ENCODE measurements at places on chromosomes 3 and 15.

GRCh38 chr3:77025471-77025870, 14.4 kb upstream of the ROBO2 start:
- DNase-seq = no peak

DNA sequence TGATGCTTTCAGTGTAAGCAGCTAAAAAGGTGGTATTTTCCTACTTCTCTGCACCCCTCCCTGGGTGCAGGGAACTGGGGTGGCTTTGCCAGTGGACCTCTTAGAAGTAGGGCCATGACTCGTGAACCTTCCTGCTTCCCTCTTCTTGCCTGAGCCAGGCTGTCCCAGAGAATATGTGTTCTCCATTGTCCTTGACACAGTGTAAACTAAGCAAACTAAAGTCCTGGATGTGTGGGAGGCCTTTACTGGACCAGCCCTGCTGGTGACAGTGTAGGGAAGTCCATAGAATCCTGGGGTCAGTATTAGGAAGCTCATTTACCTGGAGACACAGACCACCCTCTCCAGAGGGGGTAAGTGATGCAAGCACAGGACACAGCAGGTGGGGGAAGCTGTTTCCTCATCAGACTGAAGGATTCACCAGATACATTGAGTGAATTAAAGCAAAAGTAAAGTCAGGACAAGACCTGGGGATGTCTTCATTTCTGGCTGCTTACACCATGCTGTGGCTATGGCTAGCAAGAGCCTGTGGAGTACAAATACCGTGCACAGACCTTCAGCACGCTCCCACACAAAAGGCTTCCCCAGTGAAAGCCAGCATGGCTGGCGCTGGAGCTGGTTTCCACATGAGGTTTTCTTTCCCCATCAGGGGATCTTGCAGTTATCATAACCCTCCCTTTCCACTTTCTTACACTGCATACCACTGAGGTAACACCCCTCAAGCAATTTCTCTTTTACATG, 64.8 kb upstream of the LPP start:
- DNase-seq = no peak

DNA sequence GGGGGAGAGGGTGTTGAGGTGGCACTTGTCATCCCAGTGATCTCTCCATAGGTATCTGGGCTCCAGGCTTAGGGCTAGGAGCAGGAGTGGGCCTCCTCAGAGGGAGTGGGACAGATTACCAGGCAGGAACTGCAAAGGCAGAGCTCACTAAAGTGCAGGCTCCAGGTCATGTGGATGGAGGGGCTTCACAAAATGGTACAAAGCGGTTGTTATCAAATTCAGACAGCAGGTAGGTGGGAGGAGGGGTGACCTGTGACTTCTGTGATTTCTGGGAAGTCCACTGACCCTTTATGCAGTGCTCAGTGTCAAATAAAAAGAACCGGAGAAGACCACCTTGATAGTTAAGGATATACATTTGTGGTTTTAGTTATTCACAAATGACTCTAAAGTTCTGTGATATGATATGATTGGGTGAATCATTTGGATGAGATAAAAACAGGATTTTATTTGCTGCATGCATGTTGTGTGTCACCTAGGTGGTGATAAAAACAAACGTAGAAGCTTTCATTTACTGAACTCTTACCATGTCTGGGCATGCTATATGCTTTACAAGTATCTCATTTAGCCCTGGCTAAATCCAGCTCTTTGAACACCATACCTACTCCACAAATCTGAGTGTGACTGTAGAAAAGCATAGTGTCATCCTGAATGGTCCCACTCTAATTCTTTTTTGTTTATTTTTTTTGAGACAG, 20.2 kb downstream of the ST6GAL1 start:
- no peak for DNase-seq

DNA sequence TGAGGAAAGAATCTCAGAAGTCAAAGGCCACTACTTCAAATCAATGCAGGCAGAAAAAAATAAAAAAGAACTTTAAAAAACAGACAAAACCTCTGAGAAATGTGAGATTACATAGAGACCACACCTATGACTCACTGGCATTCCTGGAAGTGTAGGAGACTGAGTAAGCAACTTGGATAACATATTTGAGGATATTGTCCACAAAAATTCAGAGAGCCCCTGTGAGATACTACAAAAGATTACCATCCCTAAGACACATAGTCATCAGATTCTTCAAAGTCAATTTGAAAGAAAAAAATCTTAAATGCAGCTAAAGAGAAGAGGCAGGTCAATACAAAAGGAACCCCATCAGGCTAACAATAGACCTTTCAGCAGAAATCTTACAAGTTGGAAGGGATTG, 887.3 kb downstream of the NTRK3 start:
- no peak for DNase-seq

GRCh38 chr3:42194943-42195510, 71.0 kb downstream of the CCK start:
- DNase-seq = no peak

DNA sequence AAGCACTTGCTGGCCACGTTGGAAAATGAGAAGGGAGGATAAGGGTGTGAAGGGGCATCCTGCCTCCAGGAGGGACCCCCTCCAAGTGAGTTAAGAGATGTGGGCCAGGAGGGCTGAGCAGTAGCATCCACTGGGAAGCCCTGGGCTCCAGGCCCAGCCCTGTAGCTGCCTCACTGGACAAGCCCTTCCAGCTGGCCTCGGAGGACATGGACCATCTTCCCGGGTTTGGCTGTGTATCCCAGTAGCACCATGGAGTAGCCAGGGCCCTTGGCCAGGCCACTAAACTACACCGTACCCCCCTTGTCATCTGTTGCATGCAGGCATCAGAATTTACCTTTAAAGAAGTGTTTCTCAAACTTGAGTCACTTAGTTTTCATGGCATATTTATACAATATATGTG, 29.4 kb upstream of the ALDH1L1 start:
- no peak for DNase-seq

GRCh38 chr15:80822676-80823075, 43.5 kb downstream of the CEMIP start:
- DNase-seq = no peak

DNA sequence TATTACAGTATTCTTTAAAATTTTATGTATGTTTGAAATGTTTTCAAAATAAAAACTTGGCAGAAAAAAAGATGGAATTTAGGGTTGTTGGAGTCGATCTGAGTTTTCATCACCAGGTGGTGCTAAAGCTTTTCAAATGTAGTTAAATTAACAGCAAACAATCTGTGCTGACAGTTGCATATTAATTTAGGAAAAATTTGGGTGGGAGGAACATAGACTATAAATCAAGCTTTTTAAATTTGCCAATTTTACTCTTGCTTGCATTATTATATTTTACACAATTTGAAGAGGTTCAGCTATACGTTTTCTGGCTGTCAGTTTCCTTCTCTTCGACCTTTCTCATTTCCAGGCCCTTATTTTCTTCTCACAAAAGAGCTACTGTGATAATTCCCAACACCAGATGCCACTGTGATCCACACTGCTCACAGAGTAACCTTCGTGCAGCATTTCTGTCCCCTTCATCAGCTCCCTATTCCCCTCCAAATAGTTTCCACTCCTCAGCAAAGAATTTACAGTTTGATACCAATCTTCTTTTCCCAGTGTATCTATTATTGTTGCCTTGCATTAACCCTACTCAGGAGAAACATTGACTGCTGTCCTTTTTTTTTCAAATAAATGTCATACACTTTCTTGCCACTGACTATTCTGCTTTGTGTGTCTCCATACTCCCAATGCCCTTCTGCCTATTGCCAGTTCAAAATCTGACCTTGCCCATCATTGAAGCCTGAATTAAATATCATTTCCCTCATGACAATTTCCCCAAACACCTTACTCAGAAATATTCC, 53.4 kb upstream of the EIF5A2 start:
- no peak for DNase-seq

- DNase-seq = no peak
Measured at GRCh38 chr3:126490619-126491018, 14.9 kb upstream of the ZXDC start.

GRCh38 chr15:95929232-95929846, 401.2 kb upstream of the NR2F2 start:
- DNase-seq = no peak

DNA sequence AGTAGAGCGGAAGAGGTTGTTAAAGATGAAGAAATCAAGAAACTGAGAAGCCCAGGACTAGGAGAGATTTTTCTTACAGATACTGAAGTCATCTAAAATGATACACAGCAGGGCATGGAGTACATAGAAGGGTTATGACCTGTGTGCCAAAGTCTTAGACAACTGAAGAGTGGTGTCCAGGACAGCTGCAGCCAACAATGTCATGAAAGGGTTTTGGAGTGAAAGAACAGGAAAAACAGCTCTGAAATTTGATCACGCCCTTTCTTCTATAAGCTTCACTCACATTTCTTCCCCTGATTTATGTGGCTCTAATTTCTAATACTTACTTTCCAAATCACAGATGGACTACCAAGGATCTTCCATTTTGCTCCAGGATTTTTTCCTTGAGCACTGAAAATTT, 3.0 kb downstream of the CFAP20DC start:
- DNase-seq = no peak

DNA sequence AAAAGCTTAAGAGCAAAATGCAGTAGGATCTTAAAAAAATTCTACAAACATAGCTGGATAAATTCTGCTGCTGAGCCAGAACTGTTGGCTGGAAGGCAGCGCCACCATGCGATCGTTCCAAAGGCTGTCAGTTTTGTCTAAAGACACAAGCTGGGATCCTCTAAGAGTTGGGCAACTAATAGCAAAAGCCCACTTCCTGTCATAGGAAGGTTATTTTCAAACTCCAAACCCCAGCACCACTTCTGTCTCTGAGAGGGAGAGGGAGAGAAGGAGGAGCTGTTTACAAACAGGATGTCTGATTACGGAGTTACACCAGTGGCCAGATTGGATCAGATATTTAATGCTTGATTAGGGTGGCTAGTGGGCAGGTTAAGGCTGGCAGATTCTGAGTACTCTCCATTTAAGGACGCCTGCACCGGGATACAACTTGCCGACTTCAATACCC, 44.0 kb downstream of the EIF4E3 start:
- DNase-seq = peak; percentile 79

DNA sequence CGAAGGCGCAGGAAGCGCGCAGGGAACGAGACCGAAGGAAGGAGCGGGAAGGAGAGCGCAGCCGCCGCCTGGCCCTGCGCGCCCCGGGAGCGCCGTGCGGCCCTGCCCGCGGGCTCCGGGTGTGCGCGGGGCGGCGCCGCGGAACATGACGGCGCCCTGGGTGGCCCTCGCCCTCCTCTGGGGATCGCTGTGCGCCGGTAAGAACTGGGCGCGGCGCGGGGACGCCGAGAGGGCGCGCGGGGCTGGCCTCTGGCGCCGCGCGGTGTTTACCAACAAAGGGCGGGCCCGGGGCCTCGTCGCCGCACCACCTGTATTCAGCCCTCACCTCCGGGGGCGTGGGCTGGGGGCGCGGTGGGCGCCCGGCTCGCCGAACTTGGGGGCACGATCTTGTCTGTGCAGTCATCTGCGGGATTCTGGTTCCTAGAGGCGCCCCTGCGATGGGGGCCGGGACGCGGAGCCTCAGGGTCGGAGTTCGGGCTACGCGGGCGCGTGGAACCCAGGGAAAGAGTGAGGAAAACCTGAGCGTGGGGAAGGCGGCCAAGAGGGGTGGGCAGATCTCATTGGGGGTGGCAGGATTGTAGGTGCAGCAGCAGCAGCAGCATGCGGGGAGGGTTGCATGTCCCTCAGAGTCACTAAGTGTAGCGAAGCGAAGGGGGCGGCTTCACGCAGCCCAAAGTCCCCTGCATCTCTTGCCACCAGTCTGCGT, 641 bp downstream of the ACVR2B start:
- DNase-seq = no peak

GRCh38 chr3:33430571-33430970, 9.6 kb downstream of the UBP1 start:
- DNase-seq = no peak

DNA sequence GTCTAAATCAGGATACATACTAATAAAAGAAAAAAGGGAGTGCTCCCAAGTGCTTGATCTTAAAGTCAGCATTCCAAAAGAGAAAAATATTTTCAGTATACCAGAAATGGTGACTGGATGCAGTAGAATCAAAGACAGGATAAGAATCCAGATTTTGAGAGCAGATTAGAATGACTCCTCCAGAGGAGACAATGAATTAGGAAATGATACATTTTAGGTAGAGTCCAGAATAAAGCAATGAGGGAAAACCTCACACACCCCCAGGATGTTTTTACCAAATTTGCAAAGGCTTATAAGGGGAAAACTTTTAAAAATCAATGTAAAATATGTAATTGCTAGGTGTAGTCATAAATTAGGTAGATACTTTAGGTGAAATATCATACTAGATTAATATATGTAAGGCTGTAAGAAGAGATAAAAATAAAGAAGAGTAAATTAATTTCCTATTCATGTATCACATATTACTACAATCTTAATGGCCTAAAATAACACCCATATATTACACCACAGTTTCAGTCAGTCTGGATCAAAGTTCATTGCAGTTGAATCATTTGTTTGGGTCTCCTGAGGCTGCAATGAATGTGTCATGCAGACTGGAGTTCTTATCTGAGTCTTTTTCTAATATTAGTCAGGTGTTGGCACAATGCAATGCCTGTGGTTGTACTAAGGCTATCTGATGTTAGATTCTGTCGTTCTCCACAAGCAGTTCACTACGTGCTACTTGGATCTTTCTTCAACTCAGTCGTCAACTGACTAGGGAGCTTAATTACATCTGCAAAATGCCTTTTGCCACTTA, 547.8 kb upstream of the EPHA6 start:
- no peak for DNase-seq

DNA sequence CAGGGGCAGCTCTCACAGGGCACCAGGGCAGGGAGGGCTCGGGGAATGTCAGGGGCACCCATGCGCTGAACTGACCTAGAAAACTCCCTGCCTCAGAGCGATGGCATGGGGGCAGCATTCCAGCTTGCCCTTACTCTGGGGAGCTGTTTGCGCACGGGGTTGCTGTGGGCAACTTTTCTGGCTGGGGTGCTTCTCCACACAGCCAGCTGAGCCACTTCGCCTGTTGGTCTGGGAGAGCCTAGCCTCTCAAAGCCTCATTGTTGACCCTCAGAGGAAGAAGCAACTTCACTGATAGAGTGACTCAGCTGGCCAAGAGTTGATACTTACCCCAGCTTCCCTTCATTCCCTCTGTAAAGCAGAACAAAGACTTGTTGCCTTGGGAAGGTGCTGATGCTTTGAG, 42.6 kb upstream of the MRPS22 start:
- DNase-seq = no peak

GRCh38 chr3:104521606-104522336, 844.9 kb upstream of the ALCAM start:
- DNase-seq = no peak

GRCh38 chr3:63656786-63657185, 4.3 kb downstream of the SNTN start:
- no peak for DNase-seq

- no peak for DNase-seq
Measured at GRCh38 chr3:194298331-194299227, 52.5 kb downstream of the CPN2 start.

GRCh38 chr3:174462916-174463315, 396.2 kb upstream of the NAALADL2 start:
- no peak for DNase-seq

GRCh38 chr15:84973492-84974460, 7.9 kb upstream of the PDE8A start:
- DNase-seq = no peak

DNA sequence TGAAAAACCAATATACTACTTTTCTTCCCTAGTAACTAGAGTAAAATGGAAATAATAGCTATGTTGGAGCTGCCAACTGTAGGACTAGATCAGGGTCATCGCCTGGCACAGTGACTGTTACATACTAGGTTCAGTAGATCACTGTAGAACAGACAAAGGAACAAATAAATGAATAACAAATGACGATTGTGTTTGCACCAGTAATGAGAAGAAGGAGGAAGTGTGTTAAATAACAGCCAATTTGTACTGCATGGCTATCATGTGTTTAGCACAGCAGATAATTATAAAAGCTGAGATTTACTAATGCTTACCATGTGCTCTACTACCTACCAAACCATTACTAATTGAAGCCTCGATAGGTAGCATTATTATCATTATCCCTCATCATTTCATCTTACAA, 85.3 kb upstream of the FXR1 start:
- no peak for DNase-seq

Measured in sciatic nerve (tissue), 2 donors.